ENCODE measurements at places on chromosomes 7 and 10.

GRCh38 chr7:87231711-87232110 lies 12.2 kb upstream of the TMEM243 start:
- no peak for DNase-seq

DNA sequence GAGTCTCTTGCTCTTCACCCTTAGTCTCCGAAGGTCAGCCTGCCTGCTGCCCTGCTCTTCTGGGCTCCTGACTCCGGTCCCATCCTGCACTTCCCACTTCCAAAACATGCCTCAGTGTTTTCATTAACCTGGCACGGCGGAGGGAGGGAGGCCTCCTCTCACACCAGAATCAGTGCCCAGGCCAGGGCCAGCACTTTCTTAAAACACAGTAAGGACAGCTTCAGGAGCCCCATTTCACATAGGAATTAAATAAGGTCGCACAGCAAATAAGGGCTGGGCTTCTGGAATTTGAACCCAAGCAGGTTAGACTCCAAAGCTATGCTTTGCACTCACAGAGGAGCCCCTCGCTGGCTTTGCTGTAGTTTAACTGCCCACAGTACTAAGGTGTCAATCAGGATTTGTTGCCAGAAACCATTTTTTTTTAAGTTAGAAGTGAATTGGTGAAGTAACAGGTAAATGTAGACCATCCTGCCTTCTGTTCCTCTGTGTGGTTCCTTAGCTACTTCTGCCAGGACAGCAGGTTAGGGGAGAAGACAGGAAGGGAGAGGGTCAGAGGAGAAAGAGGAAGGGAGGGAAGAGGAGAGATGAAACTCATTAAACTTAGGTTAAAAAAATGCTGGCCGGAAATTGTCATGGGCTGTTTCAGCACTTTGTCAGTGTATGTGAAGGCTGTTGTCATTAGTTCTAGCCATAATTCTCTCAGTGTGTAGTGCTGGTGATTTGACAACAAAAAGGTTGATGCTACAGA lies 1.1 kb downstream of the RASSF4 start:
- DNase-seq, result no peak

DNA sequence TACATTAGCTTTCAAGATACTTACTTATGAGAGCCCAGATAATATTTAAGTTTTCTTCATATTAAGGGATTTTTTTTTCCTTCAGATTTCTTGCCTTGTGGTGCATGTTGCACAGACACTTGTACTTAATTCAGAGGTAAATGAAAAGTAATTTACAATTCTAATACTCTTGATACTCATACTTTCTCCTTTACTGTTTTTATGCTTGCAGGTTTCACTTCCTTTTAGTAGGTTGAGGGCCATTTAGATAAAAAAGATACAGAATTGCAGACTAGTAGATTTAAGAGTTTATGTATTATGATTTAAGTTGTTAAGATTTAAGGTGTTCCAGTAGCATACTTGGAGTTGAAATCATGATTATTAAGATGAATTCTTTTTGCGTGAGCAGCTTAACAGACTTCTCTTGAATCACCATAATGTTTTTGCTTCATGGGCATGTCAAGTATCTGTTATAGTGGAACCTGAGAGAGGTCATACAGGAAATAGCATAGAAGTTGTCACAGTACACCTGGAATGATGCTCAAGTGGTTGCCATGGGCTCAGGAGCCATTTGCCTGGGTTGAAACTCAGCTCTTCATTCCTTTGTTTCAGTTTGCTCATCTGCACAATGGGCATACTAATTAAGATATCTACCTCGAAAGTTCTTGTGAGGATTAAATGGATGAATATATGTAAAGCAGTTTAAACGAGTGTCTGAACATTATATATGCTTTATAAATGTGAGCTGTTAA lies 174.8 kb upstream of the PRPS1L1 start:
- no peak for DNase-seq

GRCh38 chr10:33661580-33662336 lies 327.3 kb upstream of the NRP1 start:
- peak; percentile 15 for DNase-seq

DNA sequence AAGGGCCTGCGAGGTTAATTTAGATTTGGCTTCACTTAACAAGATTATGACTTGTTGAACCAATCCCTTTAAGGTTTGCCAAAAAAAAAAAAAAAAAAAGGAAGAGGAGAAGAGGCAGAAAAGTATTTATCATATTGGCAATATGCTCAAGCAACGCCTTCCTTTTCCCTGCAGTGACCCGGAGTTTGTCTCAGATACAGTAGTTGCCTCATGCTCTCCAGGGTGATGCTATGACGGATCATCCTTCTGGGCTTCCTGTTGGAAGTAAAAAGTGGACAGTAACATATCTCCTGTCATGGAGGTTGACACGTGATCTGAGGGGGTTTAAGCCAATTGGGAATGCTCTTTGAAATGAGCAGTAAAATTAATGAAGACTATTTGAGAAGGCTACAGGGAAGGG lies 117.3 kb downstream of the BMPER start:
- no peak for DNase-seq

DNA sequence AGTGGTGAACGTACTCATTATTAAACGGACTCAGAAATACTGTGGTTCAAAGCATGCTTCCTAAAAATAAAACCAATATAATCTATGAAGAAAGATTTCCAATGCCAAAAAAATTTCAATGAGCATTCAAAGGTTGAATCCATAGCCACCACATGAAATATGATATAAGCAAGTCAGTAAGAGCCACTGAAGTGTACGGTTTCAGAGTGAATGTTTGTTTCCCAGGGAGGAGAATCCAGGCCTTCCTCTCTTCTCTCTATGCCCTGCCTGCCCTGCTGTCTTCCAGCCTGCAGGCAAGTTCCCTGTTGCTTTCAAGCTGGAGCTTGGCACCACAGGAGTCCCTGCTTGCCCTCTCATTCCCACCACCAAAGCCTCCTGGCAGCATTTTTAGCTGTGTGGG lies 1171.6 kb upstream of the C7orf33 start:
- no peak for DNase-seq

- DNase-seq, result no peak
These were observed 136.1 kb downstream of the NEURL1 start for GRCh38 chr10:103629581-103629980.

GRCh38 chr10:11441151-11441535 lies 170.3 kb downstream of the USP6NL start:
- no peak for DNase-seq

DNA sequence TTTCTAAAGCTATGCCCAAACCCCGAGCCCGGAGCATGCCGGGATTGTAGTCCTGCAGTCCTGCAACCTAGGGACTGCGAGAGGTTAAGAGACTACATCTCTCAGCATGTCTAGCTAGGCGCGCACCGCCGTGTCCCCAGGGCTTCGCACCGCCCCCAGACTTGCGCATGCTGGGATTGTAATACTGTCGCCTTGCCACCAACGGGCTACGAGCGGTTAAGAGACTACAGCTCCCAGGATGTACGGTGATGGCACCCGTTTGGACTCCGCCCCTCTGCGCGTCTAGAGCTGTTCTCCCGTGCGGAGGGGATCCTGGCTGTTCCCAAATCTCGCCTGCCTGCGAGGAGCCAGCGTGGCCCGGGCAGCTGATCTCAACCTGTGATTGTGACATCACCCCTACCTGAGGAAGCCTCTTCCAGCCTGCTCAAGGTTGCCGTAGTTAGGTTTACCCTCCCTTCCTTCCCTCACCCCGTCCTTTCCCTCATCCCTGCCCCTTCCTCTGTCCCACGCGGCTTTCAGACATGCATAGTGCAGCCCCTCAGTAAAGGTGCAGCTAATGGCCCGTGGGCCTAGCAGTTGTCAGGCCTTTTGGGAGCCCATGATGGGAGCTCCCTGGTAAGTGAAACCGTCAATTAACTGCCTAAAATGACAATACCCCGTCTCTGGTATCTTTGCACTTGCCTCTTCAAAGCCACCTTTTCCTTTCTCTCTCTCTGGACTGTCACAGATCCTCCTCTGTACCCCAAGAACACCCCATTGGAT lies 6.3 kb upstream of the ZNF736 start:
- DNase-seq, result peak; percentile 95

DNA sequence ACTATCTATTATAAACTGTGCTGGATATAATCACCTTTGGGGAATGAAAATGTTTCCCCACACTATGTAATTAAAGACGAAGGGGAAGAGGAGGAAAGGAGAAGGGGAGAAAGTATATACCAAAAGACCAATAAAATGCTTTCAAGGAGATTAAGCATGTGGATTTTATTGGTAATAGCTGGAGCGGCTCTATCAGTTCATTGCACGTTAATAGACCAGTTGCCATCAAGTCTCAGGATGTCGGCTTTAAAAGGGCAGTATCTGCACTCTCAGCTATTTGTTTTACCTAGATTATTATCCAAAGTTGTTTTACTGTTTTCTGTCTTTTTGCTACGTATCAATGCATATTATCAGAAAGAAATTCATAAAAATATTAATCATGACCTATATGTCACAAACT lies 9.0 kb downstream of the ETV1 start:
- DNase-seq, result no peak

DNA sequence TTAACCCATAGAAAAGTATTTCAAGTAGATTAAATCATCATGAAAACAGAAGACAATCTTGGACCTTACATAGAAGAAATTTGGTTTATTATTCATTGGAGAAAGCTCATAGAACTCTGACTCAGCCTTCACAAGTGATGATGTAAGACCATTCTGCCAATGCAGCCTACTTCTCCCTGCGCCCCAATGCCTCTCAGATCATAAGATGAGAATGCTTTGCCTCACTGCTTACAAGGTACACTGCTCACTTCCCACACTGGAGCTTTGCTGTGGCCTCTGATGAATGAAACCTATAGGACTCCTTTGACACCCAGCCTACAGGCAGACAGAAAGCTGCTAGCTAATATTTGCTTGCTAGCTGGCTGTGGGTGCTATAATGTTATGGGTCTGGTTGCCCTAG lies 569.4 kb upstream of the STEAP1 start:
- no peak for DNase-seq

GRCh38 chr7:43764807-43765491 lies 6.5 kb downstream of the BLVRA start:
- no peak for DNase-seq

DNA sequence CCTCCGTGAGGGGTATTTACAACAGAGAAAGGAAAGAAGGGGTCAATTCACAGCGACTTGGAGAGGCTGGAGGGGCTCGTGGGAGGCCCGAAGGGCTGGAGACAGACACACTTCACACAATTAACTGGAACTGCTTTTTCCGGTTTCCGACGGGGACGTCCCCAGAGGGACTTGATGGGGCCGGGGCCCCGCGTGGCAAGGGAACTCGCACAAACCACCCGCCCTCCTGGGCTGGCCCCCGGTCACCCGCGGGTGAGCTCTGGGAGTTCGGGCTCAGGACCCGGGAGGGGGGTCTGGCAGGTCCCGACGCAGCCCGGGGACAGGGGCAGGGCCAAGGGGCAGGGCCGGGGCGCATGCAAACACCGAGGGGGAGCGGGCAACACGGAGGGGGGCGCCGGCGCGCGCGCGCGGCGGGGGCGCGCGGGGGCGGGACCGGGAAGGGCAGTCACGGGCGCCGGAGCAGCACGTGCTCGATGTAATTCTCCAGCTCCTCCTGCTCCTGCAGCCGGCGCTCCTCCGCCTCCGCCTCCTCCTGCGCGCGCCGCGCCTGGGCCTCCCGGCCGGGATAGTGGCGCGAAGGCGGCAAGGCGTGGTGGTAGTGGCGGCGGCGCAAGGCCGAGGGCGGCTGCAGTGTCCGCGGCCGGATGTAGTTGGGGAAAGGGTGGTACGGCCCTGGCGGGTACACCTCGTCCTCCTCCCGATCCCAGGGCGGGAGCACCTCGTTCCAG lies 2.7 kb downstream of the VGF start:
- DNase-seq, result no peak

DNA sequence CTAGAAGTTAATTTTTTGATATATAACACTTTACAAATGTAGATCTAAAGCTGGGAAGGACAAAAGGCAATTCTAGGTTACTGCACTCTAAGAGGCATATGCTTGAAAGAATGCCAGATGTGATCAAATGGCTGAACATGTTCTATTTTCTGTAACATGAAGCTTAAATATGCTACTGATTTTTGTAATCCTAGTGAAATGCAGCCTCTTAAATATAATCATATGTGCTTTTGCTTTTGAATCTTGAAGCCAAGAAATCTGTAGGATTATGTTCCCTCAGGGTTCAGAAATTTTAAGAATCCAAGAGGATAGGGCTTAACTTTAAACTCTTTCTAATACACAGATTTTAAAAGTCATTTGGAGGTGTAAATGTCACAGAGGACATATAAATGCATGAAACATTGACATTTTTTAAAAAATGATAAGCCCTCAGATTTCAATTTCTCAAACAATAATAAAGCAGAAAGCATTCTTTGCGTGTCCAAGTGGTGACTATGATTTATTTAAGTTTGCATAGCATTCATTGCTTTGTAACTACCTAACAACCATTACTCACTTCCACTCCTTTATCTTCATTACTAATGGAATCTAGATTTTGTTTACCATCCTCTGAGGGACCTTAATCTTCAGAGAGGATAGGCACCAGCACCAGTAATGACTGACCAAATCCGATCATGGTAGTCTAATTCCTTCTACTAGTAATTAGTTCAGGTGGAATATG lies 170.4 kb downstream of the MAGI2 start:
- no peak for DNase-seq

DNA sequence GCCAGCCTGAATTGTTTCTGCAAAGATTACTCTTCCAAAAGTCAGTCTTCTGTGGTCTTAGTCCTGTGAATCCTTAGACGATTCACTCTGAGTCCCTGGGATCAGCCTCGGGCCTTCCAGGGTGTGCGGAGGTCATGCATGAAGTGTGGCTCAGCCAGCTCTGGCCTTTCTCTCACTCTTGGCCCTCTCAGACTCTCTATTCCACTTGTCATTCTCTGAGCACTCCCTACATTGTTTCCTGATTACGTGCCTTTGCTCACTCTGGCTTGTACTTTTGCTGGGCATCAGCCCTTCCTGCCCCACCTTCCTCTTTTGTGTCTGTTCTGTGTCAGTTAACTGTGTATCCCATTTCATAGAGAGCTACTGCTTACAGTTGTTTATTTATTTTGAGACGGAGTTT lies 36.0 kb downstream of the CCNY start:
- no peak for DNase-seq

DNA sequence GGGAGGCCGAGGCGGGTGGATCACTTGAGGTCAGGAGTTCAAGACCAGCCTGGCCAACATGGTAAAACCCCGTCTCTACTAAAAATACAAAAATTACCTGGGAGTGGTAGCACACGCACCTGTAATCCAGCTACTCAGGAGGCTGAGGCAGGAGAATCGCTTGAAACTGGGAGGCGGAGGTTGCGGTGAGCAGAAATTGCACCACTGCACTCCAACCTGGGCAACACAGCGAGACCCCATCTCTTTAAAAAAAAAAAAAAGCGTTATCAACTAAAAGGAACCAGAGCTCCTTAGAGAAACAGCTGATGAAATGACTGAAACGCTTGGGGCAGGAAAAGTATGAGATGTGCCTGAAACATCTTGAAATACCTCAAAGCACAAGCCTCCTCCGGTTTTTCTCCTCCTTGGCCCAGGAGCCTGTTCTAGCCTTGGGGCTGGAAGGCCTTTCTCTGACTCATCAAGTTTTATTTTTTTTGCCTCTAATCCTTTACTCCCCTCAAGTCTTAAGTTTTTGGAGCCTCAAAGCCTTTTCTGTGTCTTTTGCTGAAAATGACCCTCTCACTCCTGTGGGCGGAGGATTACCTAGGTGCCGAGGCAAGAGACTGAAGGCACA lies 2.6 kb upstream of the METTL27 start:
- no peak for DNase-seq

GRCh38 chr10:98536551-98536950 lies 89.8 kb upstream of the HPS1 start:
- DNase-seq, result no peak

Data from CD4-positive, alpha-beta T cell treated with Interleukin-1 beta for 1 hour (primary cell).